ENCODE measurements at places on chromosomes 2 and 18.

- DNase-seq = no peak
These were observed 159.3 kb downstream of the HDAC4 start for GRCh38 chr2:239241431-239241960.

GRCh38 chr2:155377931-155378444 is 679.5 kb downstream of the KCNJ3 start:
- no peak for DNase-seq

DNA sequence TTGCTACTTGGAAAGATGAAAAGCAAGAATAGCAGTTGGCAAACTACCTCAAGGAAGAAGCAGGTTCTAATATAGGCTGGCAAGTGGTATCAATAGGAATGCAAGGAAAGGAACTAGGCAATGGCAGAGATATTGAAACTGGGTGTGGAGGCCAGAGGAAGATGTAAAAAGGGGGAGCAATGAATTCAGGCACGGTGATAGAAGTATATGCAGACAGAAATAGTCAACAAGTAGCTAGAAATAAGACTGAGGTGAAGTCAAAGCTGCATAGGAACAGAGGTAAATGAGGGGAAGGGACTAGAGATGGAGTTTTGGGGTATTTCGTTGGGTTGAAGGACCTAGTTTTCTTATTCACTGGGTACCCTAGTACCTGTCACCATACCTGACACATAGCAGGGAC is 4.1 kb downstream of the PCBP1 start:
- no peak for DNase-seq

DNA sequence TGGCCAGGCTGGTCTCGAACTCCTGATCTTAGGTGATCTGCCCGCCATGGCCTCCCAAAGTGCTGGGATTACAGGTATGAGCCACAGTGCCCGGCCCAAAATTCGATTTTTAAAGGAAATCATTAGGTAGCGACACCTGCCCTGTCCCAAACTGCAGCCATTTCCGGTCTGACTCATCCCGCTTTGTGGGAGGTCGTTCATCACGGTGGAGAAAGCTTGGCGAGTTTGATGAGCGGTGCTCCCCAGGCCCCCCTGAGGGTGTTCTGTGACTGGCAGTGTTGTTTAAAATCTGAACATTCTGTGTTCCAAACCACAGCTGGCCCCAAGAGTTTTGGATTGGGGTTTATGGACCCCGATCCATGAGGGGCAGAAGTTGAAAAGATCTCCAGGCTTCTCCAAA is 53.0 kb upstream of the GLI2 start:
- DNase-seq = no peak

GRCh38 chr2:78260861-78261260 is 738.7 kb upstream of the LRRTM4 start:
- no peak for DNase-seq

DNA sequence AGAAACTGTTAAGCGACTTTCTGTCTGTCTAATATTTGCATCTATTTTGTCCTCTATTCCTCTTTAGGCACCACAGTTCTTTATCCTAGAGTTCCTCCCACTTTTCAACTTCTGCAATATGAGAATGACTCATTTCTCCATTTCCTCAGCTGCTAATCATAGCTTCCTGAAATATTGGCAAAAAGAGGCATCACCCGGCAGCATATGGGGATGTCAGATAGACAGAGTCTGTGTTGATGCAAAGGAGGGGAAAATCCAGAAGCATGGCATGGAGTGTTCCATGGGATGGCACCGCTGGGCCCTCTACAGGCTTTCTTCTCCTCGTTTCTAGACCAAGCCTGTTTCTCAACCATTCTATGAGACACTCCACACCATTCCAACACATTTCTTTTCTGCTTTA is 93.4 kb downstream of the DOCK10 start:
- DNase-seq = no peak

DNA sequence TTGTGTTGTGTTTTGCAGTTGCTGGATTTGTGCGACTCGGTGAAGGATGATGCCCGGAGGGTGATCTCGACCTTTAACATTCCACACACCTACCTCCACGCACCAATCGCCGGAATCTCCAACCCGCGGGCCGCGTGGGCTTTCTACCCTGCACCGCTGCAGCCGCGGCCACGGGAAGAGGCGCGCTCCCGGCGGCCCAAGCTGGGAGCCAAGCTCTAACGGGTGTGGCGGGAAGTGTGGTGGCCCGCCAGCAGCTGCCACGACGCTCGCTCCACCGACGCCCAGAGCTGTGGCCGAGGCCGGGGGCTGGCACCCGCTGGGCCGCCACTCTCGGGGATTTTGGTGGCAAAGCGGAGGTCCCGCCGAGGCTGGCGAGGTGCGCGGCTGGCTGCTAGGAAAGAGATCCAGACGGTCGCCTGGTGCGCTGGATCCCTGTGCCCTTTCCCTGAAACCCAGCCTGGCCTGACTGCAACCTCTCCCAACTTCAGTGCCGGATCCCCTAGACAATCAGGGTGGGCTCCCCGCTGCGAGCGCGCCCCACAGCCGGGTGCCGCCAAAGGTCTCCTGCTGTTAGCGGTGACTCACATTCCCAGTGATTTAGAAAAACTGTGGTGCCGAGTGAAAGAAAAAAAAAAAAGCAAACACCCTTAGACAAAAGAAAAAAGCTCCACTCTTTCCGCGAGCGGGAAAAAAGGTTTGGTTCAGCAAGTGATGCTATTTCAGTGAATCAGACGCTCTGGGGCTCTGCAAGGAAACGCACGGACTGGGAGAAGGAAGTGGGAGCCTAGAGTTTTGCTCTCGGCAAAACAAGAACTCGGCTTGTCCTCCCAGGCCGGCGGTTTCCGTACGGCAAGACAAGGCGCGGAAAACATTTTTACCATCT is 2.9 kb upstream of the BCL2L11 start:
- no peak for DNase-seq

DNA sequence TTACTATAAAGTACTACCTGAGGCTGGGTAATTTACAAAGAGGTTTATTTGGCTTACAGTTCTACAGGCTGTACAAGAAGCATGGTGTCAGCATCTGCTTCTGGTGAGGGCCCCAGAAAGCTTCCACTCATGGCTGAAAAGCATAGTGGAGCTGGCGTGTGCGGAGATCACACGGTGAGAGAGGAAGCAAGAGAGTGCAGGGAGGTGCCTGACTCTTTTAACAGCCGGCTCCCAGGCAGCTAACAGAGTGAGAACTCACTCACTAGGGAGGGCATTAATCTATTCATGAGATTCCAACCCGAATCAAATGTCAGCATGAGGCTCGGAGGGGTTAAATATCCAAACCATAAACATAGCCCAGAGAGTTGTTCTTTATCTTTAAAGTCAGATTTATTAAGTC is 117.3 kb downstream of the LDLRAD4 start:
- DNase-seq = no peak

- DNase-seq = no peak
These were observed 11.9 kb downstream of the IL1B start for GRCh38 chr2:112824694-112825085.

- peak; percentile 13 for DNase-seq
These were observed 46.8 kb upstream of the CDH7 start for GRCh38 chr18:65704046-65704445.

GRCh38 chr2:43100362-43100882 is 126.0 kb downstream of the ZFP36L2 start:
- DNase-seq = peak; percentile 3

DNA sequence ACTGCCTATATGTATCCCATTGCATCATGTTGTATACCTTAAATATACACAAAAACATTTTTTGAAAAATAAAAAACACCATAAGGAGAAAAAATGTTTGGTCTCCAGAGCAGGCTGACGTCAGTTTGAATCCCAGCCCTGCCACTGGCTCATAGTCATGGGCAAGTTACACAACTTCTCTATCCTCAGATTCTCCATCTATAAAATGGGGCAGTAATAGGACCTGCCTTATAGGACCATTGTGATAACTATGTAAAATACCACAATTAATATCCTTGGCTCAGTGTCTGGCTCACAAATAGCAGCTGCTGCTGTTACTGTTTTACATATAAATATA is 135.6 kb downstream of the SMAD7 start:
- no peak for DNase-seq

GRCh38 chr2:13876491-13877037 is 756.0 kb upstream of the LRATD1 start:
- no peak for DNase-seq

DNA sequence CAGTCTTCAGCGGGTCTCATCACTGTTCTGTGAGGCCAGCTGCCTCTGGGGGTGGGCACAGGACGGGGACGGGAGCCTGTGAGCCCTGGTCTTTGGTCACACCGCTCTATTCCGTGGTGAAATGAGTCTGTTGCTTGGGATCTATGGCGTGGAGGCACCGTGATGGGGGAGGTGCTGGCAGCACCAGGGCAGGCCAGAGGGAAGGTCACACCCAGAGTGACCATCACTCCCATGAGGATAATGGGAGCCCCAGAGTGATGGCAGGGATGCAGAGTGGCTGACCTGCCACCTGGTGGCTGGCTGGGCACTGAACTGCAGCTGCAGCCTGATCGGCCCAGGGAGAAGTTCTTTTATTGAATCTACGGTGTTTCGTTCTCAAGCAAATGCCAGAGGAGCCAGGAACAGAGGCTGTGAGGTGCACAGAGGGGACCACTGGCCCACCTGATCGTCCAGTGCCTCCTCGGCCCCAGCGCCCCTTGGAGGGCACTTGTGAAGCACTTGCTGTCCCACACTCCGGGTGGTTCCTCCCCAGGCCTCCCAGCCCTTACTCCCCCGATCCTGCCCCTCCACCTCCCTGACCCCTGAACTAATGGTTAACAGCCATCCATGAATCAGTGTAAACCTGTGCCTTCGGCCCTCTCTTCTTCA is 17.9 kb downstream of the KCNIP3 start:
- DNase-seq = no peak

DNA sequence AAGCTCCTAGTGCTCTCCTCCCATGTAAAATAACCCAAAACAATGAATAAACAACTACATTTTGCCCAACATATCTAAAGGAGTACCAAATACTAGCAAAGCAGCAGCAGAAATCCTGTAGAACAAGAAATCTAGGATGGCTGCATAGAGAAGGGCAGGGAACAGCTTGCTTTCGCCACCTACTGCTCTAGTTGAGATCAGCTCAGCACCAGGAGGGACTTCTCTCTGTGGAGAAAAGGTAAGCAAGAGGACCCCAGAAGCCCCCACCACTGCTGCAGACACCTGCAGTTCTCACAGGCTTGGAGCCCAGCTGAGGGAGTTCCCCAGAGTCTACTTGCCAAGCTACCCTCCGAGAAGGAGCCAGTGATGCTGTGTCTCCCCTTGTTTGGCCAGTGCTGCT is 243.0 kb upstream of the CHST9 start:
- no peak for DNase-seq

GRCh38 chr2:150531591-150531990 is 44.1 kb upstream of the RND3 start:
- no peak for DNase-seq

- no peak for DNase-seq
These were observed 265.7 kb downstream of the TWIST2 start for GRCh38 chr2:239113615-239114014.

DNA sequence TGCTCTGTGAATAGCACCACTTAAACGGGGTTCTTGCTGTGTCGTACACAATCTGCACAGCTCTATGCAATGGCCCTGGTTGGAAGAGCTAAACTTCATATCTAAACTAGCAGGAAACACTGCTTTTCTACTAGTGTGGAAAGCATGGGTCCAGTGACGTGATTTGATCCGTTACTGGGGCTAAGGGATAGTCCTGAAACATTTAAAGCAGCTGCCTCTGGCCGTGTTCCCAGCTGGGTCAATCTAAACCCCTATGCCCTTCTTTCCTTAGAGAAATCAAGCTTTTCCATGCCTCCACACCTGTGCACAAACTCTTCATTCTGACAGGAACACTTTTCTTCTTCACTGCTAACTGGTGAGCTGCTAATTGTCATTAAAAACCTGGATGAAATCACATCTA is 5.4 kb upstream of the IGFBP5 start:
- DNase-seq = no peak

DNA sequence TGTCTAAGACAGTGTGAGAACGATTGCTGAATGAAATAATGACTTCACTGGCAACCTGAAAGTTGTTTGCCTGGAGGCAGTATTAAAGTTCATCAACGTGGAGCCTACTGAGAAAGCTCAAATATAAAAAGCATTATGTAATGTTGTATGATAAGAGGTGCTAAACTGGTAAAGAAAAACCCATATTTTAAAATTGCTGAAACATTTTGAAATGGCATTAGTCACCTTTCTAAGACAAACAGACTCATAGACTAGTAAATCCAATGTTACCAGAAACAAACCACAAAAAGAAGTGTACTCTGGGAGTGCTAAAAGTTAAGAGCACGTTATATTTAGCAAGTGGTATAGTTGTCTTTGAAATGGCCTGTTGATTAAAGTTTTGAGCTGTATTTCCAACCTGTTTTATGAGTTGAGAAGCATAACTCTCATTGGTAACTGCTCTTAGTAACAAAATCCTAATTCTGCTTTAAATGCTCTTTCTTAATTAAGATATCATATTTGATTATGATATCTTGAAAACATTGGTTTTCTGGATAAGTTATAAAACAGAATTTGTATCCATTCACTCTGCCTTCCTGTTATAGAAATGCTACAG is 62.7 kb downstream of the CYP1B1 start:
- no peak for DNase-seq

DNA sequence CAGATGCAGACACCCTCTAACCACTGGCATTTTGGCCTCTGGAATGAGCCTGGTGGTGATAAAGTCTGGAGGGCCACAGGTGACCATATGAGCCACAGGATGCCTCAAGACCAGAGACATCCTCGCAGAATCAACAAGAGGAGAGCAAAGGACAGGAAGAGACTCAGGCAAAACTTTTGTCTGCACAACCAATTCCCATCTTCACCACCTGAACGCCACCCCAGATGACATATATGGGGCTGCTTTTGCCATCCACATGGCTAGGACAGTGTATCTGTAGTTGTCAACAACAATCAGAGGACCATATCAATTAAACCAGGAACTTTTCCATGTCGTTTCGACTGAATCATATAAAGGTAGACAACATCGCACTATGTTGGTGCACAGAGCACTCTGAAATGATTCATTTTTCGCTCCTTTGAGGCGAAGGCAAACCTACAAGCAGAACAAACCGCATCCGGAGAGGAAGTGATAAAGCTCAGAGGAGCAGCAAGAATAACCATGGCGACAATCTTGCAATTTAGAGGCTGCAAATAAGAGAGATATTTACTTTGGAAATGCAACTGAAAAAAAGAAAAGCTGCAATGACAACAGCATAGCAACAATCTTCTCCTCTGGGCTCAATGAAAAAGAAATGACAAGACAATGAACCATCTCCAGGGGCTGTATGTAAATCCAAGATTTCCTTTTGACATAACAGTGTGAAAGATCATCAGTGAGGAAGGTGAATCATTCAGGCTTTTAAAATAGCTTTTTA is 204.5 kb downstream of the ARL4C start:
- no peak for DNase-seq

DNA sequence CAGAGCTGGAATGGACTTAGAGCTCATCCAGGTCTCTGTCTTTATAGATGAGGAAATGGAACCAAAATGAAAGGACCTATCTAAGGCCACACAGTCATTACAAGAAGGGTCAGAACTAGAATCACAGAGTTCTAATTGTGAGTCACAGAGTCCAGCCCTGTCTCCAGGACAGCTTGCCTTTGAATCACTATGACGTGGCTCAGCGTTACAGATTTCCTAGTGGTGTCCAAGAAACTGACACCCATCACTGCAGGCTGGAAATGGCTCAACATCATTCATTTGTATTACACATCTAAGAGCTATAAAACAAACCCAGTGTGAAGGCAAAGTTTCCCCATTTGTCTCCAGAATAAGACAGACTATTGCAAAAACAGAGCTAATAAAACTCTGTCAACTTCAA is 164.3 kb upstream of the SIX2 start:
- no peak for DNase-seq

GRCh38 chr2:38978296-38978903 is 88.7 kb downstream of the ARHGEF33 start:
- DNase-seq = no peak

GRCh38 chr18:37537868-37538525 is 27.6 kb downstream of the CELF4 start:
- no peak for DNase-seq

All from NCI-H524 treated with DMSO at 0.1 percent for 48 hours (cell line).